Suppressor macrophage treated with lipopolysaccharide for 4 hours (primary cell): ENCODE measurements at places on chromosomes 12 and 14.

DNA sequence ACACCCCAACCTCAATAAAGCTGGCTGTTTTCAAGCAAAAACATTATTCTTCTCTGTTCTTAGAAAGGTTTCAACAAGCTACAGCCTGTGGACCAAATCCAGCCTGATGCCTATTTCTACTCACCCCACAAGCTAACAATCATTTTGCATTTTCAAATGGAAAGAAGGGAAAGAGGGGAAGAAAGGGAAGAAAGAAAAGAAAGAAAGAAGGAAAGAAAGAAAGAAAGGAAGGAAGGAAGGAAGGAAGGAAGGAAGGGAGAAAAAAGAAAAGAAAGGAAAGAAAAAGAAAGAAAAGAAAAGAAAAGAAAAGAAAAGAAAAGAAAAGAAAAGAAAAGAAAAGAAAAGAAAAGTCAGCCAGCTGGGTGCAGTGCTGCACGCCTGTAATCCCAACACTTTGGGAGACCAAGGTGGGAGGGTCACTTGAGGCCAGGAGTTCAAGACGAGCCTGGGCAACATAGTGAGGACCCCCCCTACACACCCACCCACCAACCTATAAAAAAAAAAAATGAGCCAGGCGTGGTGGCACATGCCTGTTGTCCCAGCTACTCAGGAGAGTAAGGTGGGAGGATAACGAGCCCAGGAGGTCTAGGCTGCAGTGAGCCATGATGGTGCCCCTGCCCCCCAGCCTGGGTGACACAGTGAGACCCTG lies 26.3 kb downstream of the SCARB1 start:
- no peak for DNase-seq

DNA sequence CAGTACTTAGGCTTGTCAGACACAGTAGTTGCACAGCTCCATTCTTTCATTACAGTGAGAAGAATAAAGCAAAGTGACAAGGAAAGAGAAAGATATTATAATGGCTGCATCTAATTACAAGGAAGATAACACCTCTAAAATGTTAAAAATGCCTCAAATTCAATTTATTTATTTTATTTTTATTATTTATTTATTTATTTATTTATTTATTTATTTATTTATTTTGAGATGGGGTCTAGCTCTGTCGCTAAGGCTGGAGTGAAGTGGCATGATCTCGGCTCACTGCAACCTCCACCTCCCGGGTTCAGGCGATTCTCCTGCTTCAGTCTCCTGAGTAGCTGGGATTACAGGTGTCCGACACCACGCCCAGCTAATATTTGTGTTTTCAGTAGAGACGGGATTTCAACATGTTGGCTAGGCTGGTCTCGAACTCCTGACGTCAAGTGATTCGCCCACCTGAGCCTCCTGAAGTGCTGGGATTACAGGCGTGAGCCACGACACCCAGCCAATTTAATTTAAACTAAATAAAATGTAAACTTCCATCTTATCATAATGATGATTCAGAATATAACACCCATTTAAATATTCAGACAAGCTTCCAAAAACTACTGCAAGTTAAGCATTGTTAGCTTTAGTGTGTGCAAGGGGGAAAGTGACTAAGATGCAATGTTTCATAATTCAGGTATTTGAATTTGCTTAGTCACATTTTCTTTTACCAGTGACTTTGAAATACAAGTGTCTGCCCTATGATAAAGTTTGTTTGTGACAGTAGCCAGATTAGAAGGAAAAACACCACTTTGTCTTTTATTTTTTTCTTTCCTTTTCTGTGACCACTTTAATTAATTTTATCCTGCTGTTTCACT lies 2.4 kb upstream of the CFAP54 start:
- DNase-seq = no peak

DNA sequence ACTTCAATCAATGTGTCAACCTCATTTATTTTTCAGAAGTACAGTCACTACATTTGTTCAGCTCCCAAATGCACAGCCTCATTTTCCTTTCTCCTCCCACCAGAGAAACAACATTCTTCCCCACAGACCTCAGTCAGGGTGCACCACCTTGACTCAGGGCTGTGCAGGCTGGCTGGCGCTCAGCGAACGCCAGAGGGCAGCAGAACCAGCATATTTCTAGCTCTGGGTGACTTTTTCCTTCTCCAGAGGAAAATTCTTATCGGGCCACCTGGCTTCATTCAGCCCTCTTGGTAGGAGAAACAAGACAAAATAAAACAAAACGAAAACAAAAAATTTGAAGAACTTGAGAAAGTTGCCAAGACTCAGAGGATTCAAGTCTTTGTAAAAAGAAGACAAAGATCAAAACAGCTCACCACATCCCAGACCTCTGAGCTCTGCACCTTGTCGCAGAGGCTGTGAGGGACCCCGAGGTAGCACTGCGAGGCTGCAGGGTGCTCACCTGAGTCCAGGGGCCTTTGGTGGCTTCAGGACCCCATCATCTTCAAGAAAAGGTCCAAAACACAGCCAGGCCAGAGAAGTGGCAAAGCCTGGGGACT lies 33.7 kb downstream of the PAH start:
- DNase-seq = peak; percentile 45

DNA sequence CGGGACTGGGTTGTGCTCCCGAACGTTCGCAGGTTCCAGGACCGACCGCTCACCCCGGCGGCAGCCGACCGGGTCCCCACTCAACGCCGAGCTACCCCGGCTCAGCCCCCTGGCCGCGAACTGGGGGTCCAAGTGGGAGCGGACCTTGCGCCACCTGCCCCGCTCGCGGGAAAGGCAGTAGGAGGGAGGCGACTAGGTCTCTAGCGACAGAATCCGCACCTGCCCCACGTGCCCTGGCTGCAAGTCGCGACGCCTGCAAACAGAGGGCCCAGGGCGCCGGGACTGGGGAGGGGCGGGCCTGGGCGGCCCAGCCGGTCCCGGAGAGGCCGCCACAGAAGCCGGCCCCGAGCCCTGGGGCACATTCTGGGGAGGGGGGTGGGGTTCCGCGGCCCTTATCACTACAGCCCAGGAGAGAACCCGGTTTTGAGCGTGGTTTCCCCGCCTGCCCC lies 239.2 kb upstream of the CPNE8 start:
- no peak for DNase-seq

DNA sequence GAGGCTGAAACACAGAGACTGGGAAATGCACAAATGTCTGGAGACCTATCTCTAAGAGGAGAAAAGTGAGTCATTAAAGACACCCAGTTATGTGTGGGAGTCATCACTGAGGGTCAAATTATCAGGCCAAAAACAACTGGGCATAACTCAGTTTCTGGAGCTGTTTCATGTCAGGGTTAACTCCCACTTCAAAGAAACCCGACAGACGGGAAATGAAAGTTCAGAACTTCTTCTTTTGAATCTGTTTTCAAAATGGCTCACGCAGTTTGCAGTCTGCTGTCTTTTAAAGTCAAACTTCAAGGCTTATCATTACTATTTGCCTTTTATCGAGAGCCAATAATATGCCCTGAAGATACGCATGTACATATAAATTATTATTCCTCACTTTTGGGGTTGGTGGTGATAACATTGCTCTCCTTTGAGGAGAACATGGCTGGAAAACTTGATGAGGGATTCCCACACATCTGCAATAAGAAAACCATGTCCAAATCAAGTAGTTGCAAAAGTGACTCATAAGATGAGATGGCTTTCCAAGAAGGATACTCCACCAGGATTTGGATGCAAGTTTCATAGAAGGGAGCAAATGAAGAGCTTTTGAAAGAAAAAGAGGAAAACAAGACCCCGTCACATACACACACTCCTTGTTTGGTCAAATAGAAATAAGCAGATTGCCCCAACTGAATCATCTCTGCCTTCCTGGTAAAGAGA lies 341.4 kb downstream of the ADAMTS20 start:
- DNase-seq = peak; percentile 63

- peak; percentile 76 for DNase-seq
These were observed 57.3 kb downstream of the FLRT2 start for GRCh38 chr14:85587151-85587711.

- no peak for DNase-seq
These were observed 19.7 kb downstream of the EML1 start for GRCh38 chr14:99812892-99813291.

GRCh38 chr14:49461529-49462401 lies 124.4 kb downstream of the RPS29 start:
- DNase-seq = peak; percentile 84

DNA sequence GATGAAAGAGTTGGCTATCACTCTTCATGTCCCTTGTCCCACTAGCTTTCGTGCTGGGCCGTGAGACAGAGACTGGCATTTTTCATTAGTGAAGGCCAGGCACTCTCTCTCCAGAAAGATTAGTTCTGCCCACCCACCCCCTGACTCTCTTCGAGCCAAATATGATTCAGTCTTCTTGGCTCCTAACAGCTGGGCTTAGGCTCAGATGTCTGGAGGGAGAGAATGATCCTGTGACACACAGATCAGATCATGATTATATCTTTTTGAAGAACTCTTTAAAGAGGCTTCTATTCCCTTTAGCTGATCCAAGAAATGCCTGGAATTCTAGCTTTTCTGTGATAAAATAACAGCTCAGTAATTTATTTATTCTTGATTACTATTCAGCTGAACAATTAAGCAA lies 5.2 kb upstream of the GNG2 start:
- no peak for DNase-seq

DNA sequence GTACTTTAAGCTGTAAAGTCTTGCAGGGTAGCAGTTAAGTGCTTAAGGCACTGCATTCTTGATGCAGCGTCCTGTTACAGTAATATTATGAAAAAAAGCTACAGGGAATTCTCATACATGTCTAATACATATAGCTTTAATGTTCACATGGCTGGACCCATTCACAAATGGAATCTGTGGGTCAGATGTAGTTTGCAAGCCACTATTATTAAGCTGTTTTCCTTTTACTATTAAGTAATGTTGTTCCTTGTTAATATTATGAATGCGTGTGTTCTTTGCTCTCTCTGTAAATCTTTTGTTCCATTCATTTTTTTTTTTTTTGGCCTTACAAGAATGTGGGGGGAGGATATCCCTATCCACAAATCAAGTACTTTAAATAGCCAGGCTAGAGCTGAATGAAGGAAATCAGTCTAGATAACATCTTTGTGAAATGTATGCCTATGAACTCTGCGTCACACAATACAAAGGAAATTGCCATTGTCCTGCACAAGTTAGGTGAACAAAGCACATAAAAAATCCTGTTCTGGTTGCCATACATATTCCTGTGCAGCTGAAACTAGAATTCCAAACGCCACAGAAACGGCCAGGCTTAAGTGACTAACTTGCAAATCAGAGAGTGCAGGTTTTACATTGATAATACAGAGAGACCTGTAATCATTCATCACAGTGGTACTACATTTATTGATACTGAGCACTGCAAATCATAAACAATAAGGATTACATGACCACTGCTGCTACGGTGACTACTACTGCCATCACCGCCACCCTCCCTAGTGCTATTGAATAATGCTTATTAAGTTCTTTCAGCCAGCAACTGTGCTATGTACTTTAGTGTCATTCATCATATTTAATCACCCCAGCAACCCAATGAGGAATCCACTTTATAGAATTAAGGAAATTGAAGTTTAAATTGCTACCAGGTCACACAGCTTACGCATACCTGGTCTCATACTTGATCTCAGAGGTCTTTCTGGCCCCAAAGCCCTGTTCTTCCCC lies 111.9 kb downstream of the HMGA2 start:
- no peak for DNase-seq

GRCh38 chr12:56115329-56115728 lies 1.1 kb upstream of the RPL41 start:
- DNase-seq = no peak

GRCh38 chr12:57315681-57316080 lies 64.7 kb upstream of the STAC3 start:
- DNase-seq = no peak

DNA sequence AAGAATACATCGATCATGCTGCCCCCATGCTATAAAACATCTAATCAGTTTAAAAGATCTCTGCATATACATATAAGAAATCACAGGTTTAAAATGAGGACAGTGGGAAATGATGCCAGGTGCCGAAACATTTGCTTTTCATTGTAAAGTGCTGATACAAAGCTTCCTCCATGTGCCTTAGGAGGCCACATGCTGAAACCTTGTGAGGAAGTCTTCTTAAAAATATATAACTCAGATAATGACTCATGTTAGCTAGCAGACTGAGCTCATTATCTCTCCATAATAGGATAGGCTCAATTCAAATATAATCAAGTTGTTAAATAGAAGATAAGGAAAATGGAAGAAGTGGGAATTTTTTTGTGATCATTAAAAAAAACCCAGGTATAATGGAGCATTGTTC lies 65.9 kb downstream of the RFX4 start:
- no peak for DNase-seq

- DNase-seq = peak; percentile 15
These were observed 8.2 kb downstream of the HIF1A start for GRCh38 chr14:61703342-61704129.

GRCh38 chr12:80373666-80374065 lies 70.4 kb upstream of the PTPRQ start:
- DNase-seq = no peak

GRCh38 chr12:12845794-12846243 lies 32.7 kb downstream of the DDX47 start:
- DNase-seq = no peak

GRCh38 chr14:36430169-36430568 lies 89.9 kb downstream of the NKX2-1 start:
- DNase-seq = no peak

GRCh38 chr12:15767301-15767700 lies 21.9 kb downstream of the EPS8 start:
- DNase-seq = no peak

GRCh38 chr12:117583677-117584225 lies 222.3 kb upstream of the NOS1 start:
- DNase-seq = no peak
